ENCODE measurements at places on chromosomes 4 and X.

DNA sequence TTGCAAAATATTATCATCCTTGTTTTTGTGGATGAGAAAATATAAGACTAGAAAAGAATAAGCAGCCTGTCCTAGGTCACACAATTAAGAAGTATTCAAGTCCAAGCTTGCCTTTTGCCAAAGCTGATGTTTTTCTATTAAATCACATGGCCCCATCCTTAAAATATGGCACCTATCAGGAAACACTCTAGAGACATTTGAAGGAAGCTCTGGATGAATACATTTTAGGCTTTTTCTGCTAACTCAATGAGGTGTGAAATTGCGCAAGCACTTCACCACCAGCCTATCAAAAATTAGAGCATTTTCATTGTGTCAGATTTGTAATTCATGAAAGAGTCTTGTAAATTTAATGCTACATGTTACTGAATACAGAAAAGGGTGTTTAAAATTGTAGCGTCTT lies 251.1 kb upstream of the MAD2L1 start:
- DNase-seq, result no peak

GRCh38 chrX:12548341-12548740 lies 242.9 kb upstream of the PRPS2 start:
- DNase-seq, result no peak

DNA sequence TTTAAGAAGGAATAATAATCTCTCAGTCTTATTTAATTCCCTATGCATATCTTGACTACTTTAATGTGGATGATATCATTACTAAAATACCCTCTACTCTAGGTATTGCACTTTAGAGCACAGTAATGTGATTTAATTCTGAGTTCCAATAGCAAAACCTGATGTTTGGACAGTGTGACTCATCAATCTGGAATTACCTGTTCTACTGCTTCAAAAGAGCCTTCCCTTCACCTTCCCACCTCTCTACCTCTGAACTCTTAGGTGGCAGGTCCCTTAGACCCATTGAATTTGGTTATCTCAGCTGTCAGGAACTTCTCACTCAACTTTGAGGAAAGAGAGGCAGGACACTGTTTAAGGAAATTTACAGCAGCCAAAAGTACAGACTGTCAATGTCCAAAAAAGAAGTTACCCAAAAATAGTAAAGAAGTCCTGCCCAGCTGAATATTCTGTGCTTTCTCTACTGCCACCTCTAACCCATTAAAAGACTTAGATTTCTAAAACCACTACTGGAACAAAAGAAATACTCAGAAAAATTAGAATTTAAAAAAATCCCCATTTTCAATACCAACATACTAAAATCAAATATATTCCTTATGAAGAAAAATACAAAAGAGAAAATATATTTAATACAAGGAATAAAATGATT lies 123.1 kb upstream of the GPM6A start:
- no peak for DNase-seq

GRCh38 chrX:65866146-65866545 lies 173.7 kb downstream of the VSIG4 start:
- DNase-seq, result peak; percentile 69

GRCh38 chr4:186096681-186097165 lies 7.8 kb upstream of the FAM149A start:
- no peak for DNase-seq

DNA sequence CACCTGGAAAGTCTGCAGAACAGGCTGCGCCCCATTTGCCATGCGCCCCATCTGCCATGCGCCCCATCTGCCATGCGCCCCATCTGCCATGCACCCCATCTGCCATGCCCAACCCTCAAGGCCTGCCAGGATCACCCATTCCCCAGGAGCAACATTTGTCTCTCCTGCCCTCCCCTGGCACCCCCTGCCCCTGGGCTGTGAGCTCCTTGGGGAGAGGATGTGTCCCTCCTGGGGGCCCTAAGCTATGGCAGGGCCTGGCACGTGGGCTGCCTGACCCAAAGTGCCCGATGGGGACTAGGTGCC lies 82.6 kb downstream of the FAM53A start:
- DNase-seq, result no peak

DNA sequence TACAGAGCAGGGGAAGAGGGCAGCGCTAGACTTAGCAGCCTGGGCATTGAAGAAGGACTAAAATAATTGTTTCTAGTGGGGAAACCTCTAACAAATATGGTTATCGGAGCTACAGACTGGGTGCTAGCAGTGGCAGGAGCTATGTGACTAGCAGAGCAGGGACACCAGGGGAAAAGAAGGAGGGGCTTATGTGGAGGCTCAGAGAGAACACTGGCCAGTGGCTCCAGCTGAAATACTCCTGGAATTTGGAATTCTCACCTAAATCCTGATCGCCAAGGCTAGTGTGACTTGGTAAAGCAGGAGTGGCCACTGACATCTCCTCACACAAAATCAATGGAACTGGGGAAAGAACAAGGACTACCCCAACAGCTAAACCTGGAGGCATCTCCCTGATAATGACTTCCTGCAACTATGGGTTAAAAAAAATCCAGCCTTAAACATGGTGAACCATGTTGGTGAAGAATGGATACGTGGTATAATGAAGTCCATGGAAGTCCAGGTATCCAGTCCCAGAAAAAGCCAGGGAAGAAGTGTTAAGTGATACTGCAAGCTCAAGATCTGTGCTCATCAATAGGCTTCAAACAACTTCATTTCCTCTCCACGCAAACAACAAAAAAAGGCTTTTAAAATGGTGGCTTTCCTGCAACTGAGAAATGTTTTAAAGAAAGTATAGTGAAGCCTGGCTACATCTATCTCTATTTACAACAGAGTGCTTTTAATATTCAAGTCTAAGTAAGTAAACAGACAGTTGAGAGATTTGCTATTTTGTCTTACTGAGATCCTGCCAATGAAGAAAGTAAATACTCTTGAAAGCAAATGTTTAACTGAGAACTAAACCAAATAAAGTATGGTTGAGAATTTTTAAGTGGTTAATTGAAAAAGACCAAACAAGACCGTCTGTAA lies 1.8 kb downstream of the TAPT1 start:
- no peak for DNase-seq

DNA sequence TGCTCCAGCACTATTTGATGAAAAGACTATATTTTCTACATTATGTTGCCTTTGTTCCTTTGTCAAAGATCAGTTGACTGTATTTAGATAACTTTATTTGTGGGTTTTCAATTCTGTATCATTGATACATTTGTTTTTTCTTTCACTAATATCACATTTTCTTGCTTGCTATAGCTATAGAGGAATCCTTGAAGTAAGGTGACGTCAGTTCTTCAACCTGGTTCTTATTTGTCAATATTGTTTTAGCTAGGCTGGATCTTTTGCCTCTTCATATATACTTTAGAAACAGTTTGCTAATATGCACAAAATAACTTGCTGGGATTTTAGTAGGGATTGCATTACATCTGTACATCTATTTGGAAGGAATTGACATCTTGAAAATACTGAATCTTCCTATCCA lies 21.0 kb downstream of the TECRL start:
- DNase-seq, result no peak

- no peak for DNase-seq
These were observed 781.4 kb downstream of the PCDH18 start for GRCh38 chr4:136750897-136751296.

DNA sequence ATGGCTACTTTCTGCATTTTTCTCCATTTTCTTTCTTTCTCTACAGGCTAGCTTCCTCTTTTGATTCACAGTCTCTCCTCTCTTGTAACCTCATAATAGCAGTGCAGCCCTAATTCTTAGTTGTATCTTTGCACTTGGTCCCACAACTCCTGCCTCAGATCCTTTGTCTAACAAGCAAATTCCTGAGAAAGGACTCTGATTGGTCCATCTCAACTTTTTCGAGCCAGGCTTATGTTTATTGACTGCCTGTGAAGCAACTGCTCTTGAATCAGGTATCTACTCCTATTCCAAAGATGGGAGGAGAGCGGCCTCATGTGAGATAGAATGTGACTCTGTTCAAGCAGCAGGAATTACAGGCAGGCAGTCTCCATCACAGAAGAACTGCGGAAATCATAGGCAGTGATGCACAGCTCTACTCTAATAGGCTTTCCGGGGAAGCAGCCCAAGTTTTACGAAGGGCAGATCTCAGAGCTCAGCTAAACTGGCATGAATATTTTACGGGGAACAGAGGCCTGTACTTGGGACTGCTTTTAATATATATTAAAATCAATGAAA lies 123.5 kb downstream of the GABRB1 start:
- no peak for DNase-seq

DNA sequence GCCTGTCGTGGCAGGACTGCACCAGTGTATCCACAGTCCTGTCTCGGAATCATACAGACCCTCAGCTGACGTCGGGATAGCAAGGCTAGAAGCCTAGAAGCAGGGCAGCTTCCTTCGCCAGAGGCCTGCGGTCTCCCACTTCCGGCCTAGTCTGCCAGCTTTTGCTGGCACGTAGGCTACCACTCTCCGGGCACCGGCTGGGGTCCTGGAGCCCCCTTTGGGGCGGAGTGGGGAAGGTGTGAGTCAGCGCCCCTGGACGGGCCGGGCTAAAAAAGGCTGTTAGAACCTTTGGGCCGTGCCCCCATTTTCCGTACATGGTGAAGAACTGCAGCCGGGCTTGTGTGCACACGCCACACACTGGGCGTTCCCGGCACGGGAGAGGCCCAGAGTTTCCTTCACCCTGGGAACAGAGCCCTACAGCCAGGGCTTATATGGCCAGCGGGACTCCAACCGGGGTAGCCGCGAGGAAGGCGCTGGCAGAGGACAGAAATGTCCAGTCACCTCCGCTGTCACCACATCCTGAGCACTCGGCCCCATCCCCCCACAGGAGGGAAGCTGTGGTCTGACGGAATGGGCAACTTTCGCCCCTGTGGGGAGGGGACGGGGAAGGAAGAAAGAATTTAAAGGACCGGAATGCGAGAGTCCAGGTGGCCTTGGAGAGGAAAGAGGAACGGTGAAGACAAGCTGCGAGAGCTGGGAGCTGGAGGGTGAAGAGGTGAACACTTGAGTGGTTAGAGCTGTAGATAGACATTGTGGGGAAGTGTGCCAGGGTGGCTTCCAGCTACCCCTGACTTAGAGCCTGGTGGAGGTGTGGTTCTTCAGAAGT lies 4.6 kb downstream of the MAGIX start:
- peak; percentile 65 for DNase-seq

DNA sequence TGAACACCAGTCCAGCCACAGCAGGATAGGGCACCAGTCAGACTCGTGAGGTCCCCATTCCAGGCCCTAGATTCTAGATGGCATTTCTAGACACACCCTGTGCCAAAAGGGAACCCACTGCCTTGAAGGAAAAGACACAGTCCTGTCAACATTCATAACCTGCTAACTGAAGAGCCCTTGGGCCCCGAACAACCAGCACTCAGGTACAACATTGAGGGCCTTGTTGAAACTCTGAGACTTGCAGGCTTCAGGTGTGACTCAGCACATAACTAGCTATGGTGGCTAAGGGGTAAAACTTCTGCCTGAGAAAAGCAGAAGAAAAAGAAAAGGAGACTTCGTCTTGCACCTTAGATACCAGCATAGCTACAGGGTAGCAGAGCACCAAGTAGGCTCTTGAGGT lies 252.9 kb upstream of the GRID2 start:
- no peak for DNase-seq

- no peak for DNase-seq
These were observed 104.1 kb downstream of the PALLD start for GRCh38 chr4:168600796-168601583.

- peak; percentile 72 for DNase-seq
These were observed 1.0 kb downstream of the RASGEF1B start for GRCh38 chr4:81470456-81471297.

GRCh38 chrX:16786791-16787735 lies 797 bp downstream of the TXLNG start:
- peak; percentile 33 for DNase-seq

Measured in MM.1S (cell line).